ENCODE measurements at places on chromosomes 12 and 14. TPM values are rescaled to one million over a fixed set of nuclear protein-coding genes. Genes with fewer than 3 reads are reported as not detected.
A peak's percentile ranks its signal among the peaks of the same experiment; 100 is the strongest.

DNA sequence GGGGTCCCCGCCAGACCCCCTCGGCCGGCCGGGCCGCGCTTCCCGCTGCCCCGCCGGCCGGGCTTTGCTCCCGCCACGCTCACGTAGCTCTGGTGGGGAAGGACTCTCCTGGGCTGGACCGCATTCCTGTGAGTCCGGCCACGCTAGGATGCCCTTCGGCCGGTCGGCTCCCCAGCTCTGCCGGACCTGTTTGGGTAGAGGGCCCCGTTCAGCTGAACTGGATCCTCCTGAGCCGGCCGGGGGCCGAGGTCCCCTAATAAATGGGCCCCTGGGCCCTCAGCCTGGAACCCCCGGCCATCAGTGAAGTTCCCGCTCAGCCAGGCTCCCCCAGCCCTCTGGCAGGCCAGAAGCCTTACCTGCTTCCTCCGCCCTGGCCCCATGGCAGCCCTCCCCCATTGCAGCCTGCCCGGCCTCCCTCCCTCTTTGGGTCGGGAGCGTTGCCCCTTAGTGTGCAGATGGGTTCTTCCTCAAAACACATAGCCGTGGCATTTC, 593 bp downstream of the UNC119B start:
- DNase-seq = peak; percentile 79

- no peak for DNase-seq
Observed at GRCh38 chr12:19844224-19844623, 404.9 kb downstream of the AEBP2 start.

DNA sequence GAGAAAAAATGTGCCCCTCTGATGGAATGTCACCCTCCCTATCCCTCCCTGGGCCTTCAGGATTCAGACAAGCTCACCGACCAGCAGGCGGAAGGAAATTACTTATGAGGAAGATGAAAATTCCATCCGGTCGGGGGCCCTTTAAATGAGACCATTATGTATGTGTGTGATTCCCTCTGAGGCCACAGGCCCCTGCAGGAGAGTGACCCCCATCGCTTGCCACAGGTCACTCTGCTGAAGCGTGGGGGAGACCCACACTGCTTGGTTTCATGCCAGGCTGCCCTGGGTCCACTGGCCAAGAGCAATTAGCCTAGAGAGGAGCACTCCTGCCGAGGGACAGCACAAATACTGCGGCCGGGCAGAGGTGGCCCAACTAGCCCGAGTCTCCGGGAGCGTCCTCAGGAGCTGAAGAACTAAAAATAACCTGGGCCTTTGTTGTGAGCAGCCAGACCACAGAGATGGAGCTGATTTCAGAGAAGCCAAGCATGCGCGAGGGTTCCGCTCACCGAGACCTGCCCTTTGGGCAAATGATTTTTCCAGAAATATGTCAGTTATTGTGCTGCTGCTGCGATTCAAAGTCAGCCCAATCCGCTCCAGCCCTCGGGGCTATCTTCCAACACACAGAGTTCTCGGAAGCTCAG, 276.4 kb downstream of the DPF3 start:
- no peak for DNase-seq

DNA sequence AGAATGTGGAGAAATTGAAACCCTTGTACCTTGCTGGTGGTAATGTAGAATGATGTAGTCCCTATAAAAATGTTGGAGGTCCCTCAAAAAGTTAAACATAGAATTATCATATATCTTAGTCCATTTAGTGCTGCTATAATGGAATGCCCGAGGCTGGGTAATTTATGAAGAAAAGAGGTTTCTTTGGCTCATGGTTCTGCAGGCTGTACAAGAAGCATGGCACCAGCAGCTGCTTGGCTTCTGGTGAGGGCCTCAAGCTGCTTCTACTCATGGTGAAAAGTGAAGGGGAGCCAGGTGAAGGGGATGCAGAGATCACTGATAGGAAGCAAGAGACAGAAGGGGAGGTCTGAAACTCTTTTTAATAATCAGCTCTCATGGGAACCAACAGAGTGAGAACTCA, 233.9 kb downstream of the ADGRD1 start:
- DNase-seq = no peak

DNA sequence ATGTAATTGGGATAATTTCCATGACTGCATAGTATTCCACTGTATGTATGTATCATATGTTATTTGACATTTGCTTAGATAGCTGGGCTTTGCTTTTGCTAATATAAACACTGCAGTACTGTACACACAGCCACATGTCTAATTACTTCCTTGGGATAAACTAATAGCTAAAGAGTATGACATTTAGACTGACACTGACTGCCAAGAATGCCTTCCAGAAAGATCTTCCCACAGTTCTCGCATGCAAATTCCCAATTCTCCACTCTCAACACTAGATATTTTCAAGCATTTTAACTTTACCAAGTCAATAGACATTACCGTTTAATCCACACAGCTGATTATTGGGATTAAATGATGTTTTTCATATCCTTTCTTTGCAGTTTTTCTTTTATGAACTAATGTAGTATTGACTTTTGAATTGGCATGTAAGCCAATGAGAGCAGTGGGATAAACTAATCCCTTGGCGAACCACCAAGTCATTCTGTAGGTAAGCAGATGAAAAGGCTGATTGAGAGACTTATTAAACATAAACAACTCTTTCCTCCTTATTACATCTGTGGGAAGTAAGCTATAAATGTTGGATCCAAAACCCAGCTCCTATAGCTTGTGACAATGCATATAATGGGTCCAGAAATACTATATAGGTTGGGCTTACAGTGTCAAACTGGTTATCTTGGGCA, 55.5 kb downstream of the STON2 start:
- no peak for DNase-seq

GRCh38 chr12:53645165-53645564, 19.0 kb upstream of the ATF7 start:
- DNase-seq = no peak

Gene TMEM179
- total RNA-seq = 3.2 TPM

DNA sequence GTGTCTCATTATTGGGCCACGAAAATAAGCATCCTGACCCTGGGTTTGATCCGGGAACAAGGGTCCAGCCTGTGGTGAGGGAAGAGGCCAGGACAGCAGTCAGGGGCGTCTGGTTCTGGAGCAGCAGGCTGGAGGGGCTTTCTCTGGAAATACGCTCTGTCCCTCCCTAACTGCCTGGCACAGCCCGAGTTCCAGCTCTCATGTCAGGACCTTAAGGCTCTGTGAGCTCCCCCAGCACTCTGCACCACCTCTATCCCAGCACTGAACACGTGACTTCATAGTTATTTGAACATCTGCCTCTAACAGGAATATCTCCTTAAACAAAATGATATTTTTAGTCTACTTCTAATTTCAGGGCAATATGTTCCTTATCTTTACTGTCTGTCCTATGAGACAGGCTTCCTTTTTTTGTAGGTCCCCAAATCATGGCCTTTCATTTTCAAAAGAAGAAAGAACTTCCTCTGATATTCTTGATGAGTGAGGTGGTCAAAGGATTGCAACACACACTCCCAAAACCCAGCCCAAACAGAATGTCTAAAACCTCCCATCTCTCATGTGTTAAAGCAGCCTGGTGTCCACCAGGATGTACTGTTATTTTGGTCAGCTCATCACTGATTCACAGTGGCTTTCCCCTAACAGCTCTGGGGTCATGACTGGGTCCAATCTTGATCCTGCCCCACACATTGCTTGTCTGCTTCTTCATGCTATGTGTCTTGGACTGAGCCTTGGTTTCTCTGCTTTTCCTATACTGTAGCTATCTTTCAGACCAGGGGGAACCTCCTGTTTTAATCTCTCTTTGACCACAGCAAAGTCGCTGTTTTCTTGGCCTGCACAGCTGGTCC, 9.7 kb downstream of the AQP6 start:
- no peak for DNase-seq

GRCh38 chr14:101476916-101477553, 84.3 kb upstream of the DIO3 start:
- peak; percentile 87 for DNase-seq

Measured in H7 (cell line).